ENCODE measurements at places on chromosomes 1 and 21.

DNA sequence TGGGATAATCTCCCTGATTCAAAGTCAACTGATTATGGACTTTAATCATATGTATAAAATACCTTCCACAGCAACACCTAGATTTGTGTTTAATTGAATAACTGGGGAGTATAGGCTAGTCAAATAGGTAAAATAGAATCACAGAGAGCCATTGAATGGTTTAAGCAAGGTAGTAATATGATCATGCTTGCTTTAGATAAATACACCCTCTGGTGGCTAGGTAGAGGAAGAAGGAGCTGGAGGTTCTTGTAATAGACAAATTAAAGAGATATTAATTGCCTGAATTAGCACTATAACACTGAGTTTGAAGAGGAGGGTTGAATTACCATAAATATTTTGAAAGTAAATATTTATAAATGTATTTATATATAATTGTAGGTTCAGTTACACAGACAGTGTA, 40.3 kb downstream of the DIRAS3 start:
- DNase-seq = no peak

DNA sequence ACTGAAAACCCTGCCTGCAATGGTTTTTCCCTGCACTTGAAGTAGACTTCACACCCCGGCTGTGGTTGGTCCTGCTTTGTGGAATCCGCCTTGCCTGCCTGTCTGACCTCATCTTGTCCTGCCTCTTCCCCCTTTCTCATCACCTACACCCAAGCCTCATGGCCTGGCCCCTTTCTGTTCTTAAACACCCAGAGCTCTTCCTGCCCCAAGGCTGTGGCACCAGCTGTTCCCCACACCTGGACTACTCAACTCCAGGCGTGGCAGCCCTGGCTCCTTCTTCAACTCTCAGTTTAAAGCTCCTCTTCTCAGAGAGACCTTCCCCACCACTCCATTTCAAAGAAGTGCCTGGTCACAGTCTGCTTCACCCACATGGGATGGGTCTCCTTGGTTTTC, 27.0 kb downstream of the KIAA1614 start:
- no peak for DNase-seq

GRCh38 chr1:103171041-103171590, 62.8 kb upstream of the COL11A1 start:
- no peak for DNase-seq

DNA sequence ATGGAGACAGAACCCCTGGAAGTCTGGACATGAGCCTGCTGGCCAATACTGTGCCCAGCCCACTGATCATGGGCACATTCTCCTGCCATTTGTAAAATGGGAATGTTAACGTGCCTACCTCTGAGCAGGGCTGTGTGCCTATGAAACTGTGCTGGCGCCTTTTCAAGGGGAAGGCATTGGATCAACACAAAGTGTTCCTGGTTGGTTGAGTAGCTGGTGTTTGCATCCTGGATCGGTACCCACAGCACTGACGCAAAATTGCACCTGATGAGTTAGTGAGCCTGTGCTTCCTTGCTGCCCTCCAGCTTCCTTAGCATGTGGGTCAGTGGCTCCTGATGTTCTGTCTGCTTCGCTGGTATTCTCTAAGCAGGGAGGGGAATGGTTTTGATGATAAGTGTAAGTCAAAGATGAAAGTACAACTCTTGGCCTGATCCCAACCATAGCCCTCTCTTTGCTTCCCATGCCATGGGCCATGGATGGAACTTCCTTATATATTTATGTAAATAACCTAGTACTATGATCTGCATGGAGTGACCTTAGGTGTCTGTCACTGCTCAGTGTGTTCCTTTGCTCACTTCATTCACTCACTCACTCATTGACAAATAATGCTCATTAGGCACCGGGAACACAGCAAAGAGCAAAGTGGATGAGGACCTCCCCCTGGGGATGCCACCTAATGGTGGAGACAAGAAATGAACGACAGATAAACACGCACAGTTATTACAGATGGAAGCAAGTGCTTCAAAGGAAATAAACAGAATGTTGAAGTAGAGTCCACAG, 22.7 kb downstream of the MAB21L3 start:
- DNase-seq = no peak

- DNase-seq = no peak
Observed at GRCh38 chr1:107950464-107950863, 14.5 kb downstream of the VAV3 start.

- DNase-seq = no peak
Observed at GRCh38 chr1:156499194-156499841, 1.3 kb downstream of the MEF2D start.

- no peak for DNase-seq
Observed at GRCh38 chr1:48524892-48525467, 53.0 kb upstream of the SPATA6 start.

DNA sequence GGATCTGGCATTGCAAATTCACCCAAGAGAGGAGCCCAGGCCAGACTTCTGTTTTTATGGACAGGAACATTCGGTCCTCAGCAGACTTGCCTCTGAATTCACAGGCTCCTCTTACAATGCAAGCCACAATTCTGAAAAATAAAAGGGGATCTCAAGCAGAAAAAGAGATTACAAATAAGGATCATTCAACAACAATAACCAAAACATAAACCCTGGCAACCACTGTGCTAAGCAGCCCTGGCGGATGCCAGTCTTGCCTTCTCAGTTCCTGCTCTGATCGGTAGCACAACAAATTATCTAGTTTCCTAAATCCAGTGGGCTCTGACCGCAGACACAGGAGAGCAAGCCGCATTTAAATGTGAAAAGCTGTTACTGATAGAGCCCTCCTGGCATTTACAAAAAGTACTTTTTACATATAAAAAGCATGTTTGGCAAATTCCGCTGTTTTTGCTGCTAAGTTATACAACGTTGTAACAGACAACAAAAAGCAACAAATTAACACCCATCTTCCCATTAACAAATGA, 123.4 kb upstream of the FOXD3 start:
- no peak for DNase-seq

GRCh38 chr1:99062192-99062591, 57.5 kb upstream of the PLPPR5 start:
- DNase-seq = no peak

- DNase-seq = no peak
Observed at GRCh38 chr1:7149080-7149838, 364.0 kb downstream of the CAMTA1 start.

- DNase-seq = no peak
Observed at GRCh38 chr1:183892351-183892793, 87.5 kb downstream of the RGL1 start.

All from stimulated activated CD8-positive, alpha-beta memory T cell treated with anti-CD3 and anti-CD28 coated beads, Interleukin-15, amount 100 ng/mL, for 24 hours (primary cell).